Stimulated activated CD4-positive, alpha-beta T cell treated with anti-CD3 and anti-CD28 coated beads, Interleukin-12 subunit alpha, Interleukin-12 subunit beta, amount 100 ng/mL, for 24 hours (primary cell): ENCODE measurements at places on chromosomes 1 and 21.

GRCh38 chr1:9351654-9352271 lies 59.1 kb downstream of the SPSB1 start:
- no peak for DNase-seq

GRCh38 chr21:37983336-37984095 lies 67.3 kb upstream of the KCNJ6 start:
- DNase-seq, result no peak

- DNase-seq, result no peak
Measured at GRCh38 chr21:32311621-32312020, 13.0 kb downstream of the MRAP start.

- DNase-seq, result no peak
Measured at GRCh38 chr1:59976194-59977074, 49.9 kb upstream of the CYP2J2 start.

DNA sequence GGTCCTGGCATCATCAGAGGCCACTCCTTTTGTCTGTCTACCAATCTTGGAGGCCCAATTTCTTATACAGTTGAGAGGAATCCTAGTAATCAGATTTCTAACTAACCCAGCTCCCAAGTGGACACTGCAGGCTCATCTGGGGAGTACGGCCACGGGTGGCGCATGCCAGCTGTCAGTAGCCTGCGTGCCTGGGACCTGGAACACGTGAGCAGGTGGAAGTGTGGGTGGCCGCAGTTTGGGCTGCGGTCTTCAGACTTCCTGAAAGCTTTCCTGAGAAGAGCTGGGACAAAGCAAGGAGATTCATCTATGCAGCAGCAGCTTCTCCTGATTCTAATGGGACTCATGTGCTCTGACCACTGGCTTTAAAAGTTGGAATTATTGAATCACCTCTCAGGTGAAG lies 12.4 kb downstream of the ADORA3 start:
- DNase-seq, result no peak

- DNase-seq, result no peak
Measured at GRCh38 chr1:228902781-228903433, 167.6 kb downstream of the RHOU start.

DNA sequence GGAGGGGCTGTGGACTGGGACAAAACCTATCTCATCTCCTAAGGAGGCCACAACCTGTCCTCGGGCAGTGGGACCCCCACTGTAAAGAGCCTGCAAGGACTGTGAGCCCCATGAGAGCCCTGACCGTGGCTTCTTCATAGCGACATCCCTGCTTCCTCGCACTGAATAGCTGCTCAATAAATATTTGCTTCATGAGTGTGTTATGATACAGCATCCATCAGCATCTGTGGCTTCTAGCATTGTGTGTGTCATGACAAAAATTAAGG lies 40.5 kb upstream of the CSF3R start:
- no peak for DNase-seq

GRCh38 chr1:33653226-33653625 lies 180.8 kb downstream of the ZSCAN20 start:
- no peak for DNase-seq
